Tongue (tissue), 3 donors: ENCODE measurements at places on chromosomes 6 and 20. TPM values are rescaled to one million over a fixed set of nuclear protein-coding genes. Genes with fewer than 3 reads are reported as not detected.

The TFAP2B gene
- total RNA-seq = under 0.01 TPM

The SPAG4 gene
- total RNA-seq = not detected

The TP53TG5 gene
- not detected for total RNA-seq

The MCHR2 gene
- total RNA-seq = not detected

The ZNF334 gene
- total RNA-seq = 6.7 TPM

The TXLNB gene
- total RNA-seq = 188 TPM

The WFDC12 gene
- not detected for total RNA-seq

The TINAG gene
- not detected for total RNA-seq

The HLA-DQB2 gene
- total RNA-seq = not detected
